ENCODE measurements at places on chromosomes 16 and 17. TPM values are rescaled to one million over a fixed set of nuclear protein-coding genes. Genes with fewer than 3 reads are reported as not detected.
A peak's percentile ranks its signal among the peaks of the same experiment; 100 is the strongest.

The HSD17B2 gene
- total RNA-seq: not detected

The PTRH2 gene
- 21.8 TPM for total RNA-seq

The C17orf100 gene
- total RNA-seq: 2.1 TPM

The EVPLL gene
- not detected for total RNA-seq

The CDH3 gene
- under 0.01 TPM for total RNA-seq

The CD300LB gene
- total RNA-seq: not detected

The EMC6 gene
- total RNA-seq: 18.5 TPM

The RCVRN gene
- total RNA-seq: 0.36 TPM

The LLGL2 gene
- 5.0 TPM for total RNA-seq

The TMIGD1 gene
- total RNA-seq: 0.71 TPM

The KIF19 gene
- total RNA-seq: 1.7 TPM

The KRT36 gene
- 0.33 TPM for total RNA-seq

The KRT17 gene
- total RNA-seq: not detected

The DHX58 gene
- 16.3 TPM for total RNA-seq

DNA sequence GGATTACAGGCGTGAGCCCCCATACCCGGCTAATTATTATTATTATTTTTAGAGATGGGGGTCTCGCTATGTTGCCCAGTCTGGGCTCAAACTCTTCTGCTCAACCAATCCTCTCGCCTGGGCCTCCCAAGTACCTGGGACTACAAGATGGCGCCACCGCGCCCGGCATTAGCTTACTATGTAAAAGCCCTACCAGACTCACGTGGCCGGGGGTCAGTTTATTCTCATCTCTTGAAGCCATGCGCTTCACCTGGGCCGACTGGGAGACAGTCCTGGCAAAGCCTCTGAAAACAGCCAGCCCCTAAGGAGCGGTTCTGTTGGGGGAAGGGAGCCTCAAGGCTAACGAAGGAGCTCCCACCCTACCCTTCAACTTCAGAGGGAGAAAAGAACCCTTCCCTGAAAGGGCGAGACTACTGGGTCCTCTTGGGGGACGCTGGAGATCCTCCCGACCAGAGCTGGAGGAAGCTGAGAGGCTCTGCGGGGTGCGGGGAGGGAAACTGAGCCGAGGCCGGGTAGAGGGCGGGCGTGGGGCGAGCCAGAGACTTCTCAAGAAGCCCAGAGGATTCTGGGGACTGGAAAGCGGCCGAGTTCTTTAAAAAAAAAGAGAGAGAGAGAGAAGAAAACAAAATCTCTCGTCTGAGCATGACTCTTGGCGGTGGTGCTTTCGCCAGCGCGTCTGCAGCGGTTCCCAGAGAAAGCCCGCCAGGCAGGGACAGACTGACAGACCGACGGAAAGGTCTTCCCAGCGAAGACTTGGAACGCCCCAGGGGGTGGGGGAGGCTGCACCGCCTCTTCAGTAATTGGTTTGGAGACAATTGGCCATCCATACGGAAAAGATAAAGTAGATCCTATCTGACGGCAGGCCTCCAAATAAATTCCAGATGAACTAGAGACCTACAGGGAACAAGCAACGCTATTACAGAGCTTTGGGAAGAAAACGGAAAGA is 5.6 kb upstream of the TUBG2 start:
- peak; percentile 92 for DNase-seq

- no peak for DNase-seq
Measured at GRCh38 chr17:73657473-73658116, 13.3 kb upstream of the SDK2 start.

DNA sequence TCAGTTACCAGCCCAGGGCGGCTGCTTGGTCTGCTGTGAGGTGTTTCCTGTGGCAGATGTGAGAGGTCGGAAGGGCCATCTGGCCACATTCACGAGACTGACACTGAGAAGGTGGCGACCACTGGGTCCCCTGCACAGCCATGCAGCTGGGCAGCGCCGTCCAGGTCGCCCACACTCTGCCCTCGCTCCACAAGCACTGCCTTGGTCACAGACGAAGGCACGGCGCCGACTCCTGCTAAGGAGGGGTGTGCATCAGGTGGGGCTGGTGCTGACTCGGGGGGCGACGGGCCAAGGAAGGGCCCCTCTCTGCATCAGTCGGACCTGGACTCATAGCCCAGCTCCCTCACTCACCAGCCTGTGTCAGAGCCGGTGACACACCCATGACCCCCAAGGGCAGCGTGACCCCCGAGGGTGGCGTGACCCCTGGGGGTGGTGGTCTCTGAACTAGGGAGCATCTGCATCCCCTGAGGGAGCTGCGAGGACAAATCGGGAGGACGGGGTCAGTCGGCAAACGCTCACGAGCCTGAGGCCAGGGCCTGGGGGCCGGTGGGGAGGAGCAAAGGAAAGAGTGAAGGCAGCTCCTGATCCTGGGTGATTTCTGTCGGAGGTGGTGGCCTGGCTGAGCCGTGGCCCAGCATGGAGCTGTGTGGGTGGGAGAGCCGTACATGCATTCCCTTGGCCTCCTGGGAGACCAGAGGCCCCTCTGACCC is 30.4 kb downstream of the NME3 start:
- DNase-seq: no peak

- DNase-seq: no peak
Measured at GRCh38 chr17:39116224-39116623, 35.2 kb downstream of the PLXDC1 start.

GRCh38 chr17:50268743-50269275 is 5.5 kb upstream of the TMEM92 start:
- peak; percentile 40 for DNase-seq

- no peak for DNase-seq
Measured at GRCh38 chr17:11140501-11140900, 100.5 kb upstream of the SHISA6 start.

DNA sequence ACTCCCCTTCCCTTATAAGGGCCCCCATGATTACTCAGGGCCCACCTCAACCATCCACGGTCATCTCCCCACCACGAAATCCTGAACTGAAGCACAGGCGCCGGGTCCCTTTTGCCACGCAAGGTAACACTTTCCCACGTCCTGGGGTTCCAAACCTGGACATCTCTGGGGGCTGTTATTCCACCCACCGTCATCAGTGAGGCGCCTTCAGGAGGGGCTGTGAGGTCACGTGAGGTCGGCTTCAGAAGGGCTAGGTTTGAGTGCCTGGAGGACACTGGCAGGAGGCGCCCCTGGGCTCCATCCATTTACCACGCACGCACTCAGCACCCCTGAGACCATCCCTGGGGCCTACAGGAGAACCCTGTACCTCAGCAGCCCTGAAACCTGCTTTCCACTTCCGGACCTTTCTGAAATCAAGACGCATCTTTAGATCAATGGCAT is 4.1 kb downstream of the CD2BP2 start:
- DNase-seq: no peak

GRCh38 chr17:66038125-66038524 is 153.8 kb downstream of the CEP112 start:
- no peak for DNase-seq

- DNase-seq: no peak
Measured at GRCh38 chr16:57255686-57256415, 10.8 kb downstream of the ARL2BP start.

DNA sequence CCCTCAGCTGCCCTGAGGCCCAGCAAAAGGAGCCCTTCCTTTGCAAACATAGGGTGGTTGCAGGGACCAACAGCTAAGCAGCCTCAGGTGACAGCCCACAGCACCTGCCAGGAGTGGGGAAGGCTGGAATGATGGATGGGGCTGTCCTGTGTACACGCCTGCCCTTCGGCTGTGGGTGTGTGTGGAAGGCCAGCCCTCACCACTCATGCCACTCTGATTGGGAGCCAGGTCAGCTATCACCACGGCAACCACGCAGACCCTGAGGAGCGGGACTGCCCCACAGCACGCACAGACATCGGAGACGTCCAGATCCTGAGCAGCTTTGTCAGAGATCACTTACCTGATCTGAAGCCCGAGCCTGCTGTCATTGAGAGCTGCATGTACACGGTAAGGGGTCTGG is 11.9 kb downstream of the PIPOX start:
- no peak for DNase-seq

DNA sequence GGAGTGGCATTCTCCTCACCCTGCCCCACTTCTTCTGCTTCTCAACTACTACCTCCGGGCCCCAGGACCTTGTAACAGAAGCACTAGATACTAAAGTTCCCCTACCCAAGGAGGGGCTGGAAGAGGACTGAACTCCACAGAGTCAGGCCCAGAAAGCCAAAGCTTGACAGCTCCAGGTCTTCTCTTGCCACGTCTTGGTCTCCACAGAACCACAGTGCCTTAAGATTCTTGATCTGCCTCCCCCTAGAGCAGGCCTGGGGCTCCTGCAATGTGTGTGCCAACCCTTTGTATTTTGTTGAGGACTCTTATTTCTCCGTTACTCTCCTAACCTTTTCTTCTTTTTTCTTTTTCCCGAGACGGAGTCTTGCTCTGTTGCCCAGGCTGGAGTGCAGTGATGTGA is 4.0 kb downstream of the SLC16A13 start:
- no peak for DNase-seq

- DNase-seq: no peak
Measured at GRCh38 chr16:22186517-22186916, 19.6 kb upstream of the EEF2K start.

GRCh38 chr16:67666032-67666551 is 458 bp downstream of the ENKD1 start:
- peak; percentile 78 for DNase-seq

GRCh38 chr16:23608194-23608593 is 12.1 kb upstream of the NDUFAB1 start:
- no peak for DNase-seq

GRCh38 chr16:55494994-55495421 is 13.9 kb upstream of the LPCAT2 start:
- peak; percentile 75 for DNase-seq

DNA sequence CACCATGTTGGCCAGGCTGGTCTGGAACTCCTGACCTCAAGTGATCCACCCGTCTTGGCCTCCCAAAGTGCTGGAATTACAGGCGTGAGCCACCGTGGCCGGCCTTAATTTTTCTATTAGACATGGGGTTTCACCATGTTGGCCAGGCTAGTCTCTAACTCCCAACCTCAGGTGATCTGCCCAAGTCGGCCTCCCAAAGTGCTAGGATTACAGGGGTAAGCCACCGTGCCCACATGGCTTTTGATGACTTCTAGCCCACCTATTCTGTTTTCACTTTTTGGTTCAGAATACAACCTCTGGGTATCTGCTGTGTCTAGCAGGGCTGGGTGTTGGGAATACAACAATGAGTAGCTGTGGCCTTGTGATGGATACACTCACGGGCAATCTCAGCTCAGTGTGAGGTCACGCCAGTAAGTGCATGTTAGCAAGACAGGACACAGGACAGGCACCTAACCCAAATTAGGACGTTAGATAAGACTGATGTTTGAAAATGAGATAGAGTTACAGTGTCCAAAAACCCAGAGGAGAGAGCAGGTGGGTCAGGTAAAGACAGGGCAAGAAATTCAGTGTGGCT is 14.1 kb upstream of the YWHAE start:
- DNase-seq: no peak

DNA sequence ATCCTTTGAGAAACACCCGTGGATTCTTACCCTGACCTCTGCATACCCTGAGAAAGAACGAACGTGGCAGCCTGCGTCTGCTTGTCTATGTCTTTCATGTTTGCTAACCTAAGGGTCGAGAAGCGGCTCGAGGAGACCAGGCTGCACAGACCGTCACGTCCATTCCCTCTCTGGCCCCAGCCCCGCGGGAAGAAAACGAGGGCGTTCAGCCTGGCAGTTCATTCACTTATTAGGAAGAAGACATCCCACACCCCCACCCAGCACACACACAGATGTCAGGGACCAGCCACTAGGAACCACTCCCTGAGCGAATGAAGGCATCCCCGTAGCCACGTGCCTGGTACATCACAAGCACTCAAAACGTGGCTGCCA is 655 bp upstream of the MTHFSD start:
- no peak for DNase-seq

DNA sequence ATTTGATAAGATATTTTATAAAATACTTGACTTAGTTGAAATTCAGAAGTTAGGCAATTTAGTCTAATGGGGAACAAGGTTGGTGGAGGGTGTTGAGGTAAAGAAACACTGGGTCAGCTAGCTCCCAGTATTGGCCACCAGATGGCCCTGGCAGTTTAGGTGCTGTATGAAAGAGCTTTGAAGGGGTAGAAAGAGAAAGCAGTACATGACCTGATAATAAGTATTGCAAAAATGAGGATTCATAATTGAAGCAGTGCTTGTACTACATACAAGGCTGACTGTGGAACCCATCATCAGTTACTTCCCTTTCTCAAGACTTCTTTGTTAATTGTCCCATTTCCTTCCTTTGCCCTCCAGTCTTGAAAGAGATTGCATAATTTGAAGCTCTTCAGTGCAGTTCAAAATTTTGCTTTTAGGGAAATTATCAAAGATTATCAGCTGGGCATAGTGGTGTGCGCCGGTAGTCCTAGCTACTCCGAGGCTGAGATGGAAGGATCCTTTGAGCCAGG is 29.4 kb downstream of the TANC2 start:
- DNase-seq: no peak

- no peak for DNase-seq
Measured at GRCh38 chr16:57539072-57539796, 2.9 kb upstream of the CCDC102A start.

DNA sequence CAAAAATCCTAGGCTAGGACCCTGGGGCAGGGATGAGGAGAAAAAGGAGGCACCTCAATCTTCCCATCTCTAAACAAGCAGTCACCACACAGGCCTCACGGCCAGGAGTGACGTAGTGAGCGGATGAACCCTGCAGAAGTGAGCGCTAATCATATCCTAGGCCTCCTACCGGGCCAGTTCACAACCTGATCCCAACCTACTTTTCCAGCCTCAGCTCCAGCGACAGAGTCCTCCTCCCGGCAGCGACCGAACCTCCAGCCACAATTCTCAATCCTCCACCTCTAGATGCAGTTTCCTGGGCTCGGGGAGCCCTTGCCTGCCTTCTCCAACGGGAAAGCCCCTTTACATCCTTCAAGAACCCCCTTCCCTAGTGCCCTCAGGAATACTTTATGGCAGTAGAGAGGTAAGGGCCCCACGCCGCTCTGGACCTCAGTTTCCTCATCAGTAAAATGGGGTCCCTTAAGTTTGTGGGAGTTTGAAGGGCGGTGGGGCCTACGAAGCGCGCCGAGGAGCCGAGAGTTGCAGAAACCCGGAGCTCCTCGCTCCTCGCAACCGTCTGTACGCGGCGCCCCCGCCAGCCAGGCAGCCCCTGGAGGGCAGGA is 1.4 kb downstream of the ZNF668 start:
- peak; percentile 61 for DNase-seq
